ENCODE measurements at places on chromosomes 5 and 9. TPM values are rescaled to one million over a fixed set of nuclear protein-coding genes. Genes with fewer than 3 reads are reported as not detected.

DNA sequence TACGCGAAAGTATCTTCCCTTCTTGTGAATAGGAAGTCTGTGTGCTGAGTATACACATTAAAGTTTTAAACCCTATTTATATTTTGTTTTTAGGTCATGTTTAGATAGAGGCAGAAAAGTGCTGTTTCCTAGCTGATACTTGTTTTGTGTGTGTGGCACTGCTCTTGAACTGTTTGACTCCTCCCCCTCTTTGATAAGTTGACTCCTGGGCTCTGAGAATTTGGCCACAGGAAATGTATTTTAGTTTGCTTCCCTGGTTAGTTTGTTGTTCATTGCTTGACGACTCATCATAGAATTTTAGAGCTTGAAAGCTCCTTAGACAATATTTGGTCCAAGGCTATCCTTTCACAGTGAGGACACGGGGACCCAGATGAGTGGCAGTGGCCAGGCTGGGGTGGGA lies 2.0 kb upstream of the CDC14B start:
- DNase-seq: no peak

PCDHGB5 gene
- 10.9 TPM for polyA plus RNA-seq

DNA sequence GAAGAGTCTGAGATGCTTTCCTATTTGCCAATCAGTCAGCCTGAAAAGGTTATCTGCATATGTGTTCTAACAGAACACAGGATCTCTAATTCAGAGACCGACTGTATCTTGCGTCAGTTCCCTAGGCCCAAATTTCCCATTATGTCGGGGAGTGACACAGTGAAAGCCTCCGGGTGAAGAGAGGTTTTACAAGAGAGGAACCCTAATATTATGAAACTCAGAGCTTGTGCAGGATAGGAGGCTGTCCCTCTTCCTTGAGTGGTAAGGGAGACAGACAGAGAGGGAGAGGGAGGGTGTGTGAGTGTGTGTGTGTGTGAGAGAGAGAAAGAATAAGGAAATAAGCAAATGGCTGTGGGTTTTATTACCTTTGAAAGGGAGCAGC lies 1.9 kb downstream of the CD14 start:
- DNase-seq: no peak

IL4 gene
- 0.57 TPM for polyA plus RNA-seq

GRCh38 chr5:77390795-77391194 lies 101.3 kb downstream of the WDR41 start:
- no peak for DNase-seq

DNA sequence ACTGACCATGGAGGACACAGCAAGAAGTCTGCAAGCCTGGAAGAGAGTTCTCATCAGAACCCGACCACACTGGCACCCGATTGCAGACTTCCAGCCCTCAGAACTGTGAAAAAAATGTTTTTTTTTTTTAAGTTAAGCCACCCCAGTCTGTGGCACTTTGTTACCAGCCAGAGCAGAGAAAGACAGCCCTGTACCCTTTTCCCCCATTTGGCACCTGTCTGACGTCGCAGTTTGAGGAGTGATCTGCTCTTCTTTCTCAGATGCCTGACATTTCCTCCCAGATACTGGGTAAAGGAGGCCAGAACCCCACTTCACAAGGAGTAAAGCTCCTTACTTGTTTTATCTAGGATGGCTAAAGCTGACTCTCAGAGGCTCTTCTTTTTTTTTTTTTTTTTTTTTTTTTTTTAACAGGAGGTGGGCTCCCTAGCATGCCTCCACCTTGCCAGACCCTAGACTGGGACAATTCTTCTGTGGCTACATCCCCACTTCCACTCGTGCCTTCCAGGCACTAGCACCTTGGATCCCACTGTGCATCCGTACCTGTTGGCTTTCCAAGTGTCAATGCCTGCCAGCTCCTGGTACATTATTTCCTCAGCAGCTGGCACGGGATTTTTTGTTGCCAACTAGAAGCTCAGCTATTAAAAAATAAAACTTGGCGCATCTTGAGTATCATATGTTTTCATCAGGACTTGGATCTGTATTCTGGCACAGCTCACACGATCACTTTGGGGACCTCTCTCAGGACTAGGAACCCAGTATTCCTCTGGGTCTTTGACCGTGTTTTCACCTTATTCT lies 14.4 kb downstream of the CAMK4 start:
- no peak for DNase-seq

DNA sequence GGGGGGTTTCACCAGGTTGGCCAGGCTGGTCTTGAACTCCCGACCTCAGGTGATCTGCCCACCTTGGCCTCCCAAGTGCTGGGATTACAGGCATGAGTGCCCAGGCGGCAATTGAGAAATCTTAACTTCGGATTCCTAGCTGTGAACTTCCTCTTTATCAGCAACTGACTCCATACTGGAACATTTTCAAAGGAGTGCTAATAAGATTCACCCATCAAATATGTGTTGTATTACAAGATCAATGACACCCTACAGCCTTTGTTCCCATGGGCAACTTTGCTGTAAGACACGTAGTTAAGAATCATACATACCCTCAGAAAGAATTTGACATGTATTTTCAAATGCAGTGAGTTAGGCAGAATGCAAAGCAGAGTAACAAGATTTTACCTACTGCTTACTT lies 23.1 kb upstream of the ACOT12 start:
- no peak for DNase-seq

GRCh38 chr5:83472213-83472507 lies 616 bp downstream of the VCAN start:
- no peak for DNase-seq

IL5 gene
- 0.53 TPM for polyA plus RNA-seq

DNA sequence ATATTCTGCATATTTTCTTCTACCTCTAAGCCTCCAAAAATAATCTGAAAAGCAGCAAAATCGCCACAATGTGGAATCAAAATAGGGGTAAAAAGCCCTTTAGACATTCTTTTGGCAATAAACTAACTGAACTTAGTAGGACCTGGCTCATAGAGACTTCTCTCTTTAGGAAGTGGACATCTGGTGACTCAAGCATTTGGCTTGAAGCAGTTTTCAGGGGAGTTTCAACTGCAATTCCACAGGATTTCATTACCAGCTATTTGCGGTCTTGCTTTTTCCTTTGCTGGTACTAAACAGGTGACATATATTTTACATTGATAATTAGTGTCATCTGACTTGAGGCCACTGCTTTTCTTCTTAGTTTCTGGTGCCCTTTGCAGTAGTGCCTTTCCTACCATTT lies 173.2 kb upstream of the FBN2 start:
- no peak for DNase-seq

FOXD1 gene
- polyA plus RNA-seq: 11.1 TPM

- no peak for DNase-seq
Observed at GRCh38 chr5:52262844-52263243, 524.9 kb upstream of the ITGA1 start.

DNA sequence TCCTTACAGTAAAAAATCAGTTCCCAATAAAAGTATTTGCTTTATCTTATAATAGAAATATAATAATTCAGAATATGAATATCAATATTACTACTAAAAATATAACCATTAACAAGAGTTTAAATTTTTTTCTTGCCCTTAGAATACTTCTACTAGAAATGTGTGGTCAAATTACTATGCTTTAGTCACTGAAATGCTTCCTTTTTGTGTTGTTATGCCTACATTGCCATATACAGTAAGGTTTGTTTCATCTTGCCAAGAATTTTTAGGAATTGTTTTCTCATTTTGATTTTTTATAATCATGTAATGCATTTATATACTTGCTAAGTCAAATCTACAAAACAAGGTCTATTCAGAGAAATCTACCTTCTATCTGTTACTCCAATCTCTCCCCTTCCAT lies 181.7 kb downstream of the CDK5RAP2 start:
- no peak for DNase-seq

DNA sequence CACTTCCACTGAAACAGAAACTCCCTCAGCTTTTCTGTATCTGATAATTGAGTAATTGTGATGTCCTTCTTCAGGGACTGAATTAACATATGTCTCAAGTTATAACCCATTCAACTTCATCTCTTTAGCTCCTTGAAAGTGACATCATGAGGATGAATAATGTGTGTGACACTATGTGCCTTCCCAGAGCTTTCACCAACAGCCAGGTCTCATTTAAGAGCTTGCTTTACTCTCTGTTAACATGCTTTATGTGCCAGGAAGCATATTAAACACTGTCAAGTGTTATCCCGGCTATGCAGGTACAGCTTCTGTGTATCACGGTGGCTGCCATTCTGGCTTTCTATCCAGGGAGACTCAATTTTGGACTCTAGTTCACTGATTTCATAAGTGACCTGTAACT lies 799.9 kb downstream of the CDH12 start:
- no peak for DNase-seq

DNA sequence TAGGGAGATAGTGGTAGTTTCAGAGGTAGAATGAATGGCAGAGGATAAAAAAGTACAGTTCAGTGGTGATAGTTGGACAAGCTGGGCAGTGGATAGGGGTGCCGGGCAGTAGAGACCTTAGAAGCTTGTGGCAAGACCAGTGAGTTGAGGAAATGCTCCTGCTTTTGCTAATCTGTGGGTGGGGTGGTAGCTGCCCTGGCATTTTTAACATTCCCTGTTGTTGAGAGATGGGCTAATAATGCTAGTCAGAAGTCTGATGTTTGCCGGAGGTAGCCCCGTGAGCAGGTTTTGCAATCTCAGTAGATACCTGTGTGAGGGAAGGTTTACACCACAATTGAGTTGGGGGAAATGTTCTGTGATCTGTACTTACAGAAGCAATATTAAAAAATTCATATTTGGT lies 91.1 kb downstream of the TRIO start:
- DNase-seq: no peak

PCDHGB1 gene
- 1.9 TPM for polyA plus RNA-seq

DNA sequence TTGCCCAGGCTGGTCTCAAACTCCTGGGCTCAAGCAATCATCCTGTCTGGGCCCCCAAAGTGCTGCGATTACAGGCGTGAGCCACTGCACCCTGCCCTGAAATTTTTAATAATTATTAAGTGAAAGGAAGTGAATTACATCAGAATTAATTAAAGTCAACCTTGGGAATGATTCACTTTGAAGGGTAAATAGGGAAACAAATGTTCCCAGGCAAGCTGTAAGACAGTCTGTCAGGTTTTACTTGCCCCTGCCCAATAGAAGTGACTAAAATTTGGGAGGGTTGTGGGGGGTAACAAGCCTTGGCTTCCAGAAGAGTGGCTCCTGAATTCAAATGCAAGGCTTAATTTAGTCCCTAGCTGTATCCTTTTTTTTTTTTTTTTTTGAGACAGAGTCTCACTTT lies 1.3 kb upstream of the LIX1 start:
- DNase-seq: no peak

TMOD1 gene
- 1.7 TPM for polyA plus RNA-seq

PCDHB15 gene
- polyA plus RNA-seq: 12.5 TPM

- peak; percentile 10 for DNase-seq
Observed at GRCh38 chr5:18113721-18114120, 479.5 kb downstream of the TAF11L14 start.

LCP2 gene
- polyA plus RNA-seq: 3.9 TPM

GRCh38 chr9:130445268-130445983 lies 665 bp downstream of the ASS1 start:
- no peak for DNase-seq

DNA sequence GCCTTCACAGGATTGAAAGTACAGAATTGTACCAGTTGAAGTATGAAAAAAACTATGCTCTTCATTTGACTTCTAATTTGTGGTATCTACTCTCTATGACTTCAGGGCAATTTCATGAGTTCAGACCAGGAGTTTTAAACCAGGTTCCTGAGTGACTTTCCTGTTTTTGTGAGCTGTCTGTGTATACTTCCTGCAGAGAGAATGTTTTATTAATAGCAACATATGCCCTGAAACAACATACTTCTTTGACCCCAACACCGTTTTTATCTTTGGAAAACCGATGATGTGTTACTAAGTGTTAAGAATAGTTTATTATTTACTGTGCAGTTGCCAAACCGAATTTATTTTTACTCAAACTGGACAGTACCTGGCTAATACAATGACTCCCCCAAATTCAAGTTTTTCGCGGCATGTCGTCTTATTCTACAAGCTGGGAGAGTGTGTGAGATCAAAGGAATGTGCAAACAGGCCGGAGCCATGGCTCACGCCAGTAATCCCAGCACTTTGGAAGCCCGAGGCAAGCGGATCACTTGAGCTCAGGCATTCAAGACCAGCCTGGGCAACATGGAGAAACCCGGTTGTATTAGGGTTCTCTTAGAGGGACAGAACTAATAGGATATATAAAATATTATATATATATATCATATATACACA lies 58.7 kb upstream of the ERBIN start:
- DNase-seq: peak; percentile 4

DNA sequence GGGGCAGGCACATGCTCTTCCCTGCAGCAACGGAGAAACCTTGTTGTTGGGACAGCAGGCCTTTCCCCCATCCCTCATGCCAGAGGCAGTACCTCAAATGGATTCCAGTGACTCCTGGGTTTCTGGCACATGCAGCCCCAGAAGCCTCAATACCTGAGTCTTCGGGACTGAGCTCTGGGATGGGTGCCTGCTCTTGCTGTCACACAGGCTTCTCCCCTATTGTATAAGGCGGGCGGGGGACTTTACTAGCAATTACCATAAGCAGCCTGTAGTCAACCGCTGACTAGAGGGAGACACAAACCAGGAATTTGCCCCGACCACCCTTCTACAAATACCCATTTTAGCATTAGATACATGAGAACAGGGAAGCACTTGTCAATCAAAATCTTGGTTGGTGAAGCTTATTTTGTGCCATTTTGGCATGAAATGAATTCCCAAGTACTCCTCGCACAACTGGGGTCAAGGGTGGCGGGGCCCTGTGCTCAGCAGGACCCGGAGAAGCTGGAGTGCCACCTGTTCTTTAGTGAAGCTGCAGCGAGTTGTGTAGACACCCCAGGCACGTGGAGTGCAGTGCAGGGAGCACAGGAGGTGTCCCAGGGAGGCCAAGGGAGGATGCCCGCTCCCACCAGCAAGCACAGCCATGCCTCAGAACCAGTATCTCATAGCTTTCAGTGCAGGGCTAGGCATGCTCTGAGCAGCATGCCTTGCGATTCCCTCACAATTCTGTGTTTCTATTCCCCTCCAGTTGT lies 21.2 kb downstream of the S1PR3 start:
- DNase-seq: no peak

- no peak for DNase-seq
Observed at GRCh38 chr5:26622947-26623346, 415.4 kb downstream of the CDH9 start.

- DNase-seq: no peak
Observed at GRCh38 chr5:125717209-125717608, 706.0 kb upstream of the GRAMD2B start.

DNA sequence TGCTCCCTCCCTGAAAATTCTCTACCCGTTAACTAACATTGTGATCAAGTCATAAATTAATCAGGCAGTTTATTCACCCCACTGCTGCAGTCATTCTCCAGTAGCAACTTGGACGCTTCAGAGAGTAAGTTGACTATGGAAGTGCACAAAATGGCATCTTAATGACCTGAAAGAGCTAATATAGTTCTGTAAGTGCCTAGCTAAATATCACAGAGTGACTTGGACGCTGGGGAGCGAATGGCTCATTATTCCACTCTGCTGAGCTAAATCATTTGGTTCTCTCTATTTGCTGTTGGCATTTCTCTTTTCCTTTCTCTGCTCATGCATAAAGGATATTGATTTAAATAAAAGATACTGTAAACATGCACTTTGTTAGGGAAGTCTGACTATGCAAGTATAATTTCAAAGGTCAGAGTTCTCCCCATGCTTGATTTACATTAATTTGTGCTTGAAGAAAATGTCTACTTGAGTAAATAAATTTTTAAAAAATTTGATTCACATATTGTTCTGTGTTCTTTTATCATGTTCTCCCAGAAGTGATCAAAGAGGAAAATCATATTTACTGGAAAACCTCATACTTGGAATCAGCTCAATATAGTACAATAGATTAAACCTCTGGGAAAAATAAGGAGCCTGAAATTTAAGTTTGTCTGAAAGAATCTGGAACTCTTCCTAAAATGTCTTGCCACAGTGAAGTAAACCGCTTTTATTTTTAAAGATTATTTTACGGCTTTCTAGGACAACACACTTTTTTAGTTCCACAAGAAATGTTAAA lies 169.5 kb upstream of the HAPLN1 start:
- no peak for DNase-seq
